Stimulated activated CD8-positive, alpha-beta memory T cell treated with anti-CD3 and anti-CD28 coated beads, Interleukin-4, amount 100 ng/mL, for 48 hours (primary cell): ENCODE measurements at places on chromosomes 1 and 21.
A peak's percentile ranks its signal among the peaks of the same experiment; 100 is the strongest.

DNA sequence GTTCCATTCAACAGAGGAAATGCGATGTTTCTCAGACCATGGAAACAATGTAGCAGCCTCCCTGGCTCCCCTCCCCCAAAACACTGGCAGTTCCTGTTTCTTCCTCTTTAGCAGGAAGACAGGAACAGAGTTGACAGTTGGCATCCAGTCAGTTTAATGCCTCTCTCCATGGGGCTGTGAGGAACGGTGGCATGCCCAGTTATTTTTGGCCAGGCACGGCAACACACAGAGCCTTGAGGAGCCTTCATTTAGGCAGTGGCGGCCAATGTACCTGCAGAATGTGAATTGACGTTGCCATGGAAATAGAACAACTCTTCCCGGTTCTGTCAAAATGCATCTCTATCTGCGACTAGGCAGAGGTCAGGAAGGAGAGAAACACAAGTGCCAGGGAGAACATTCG is 330.6 kb downstream of the DSCAM start:
- no peak for DNase-seq

- no peak for DNase-seq
These were observed 1292.6 kb downstream of the BRINP3 start for GRCh38 chr1:189185097-189185496.

DNA sequence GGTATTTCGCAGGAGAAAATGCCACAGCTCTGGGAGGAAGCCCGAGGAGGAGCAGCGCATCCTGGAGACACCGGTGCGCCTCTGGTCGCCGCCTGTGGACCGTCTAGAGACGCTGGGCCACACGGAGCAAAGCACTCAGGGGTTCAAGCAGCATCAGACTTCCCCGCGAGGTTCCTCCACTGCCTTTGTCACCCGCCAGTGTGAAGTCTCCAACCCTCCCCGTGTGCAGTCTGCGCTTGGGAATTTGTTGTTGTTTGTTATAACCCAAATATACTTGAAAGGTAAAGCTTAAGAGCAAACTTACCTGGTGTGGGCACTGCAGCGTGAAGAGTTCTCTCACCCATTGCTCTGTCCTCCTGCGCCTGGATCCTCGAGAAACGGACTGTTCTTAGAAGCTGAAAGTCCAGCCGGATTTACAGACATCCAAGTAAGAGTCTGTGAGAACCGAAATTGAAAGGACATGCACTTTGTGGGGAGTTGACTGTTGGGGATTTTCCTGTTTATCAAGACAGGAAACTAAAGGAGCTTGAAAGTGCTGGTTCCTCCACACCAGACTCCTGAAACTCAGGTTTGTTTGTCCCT is at the start of gene GBP4:
TSS of gene GBP4 (minus strand) at position 452 of the 582 bp plus-strand sequence. CDS start at position 344, 108 bp downstream.
- peak; percentile 62 for DNase-seq

GRCh38 chr1:28127617-28128257 is 39.3 kb upstream of the EYA3 start:
- no peak for DNase-seq

GRCh38 chr1:85936057-85936456 is 220.5 kb downstream of the COL24A1 start:
- no peak for DNase-seq

DNA sequence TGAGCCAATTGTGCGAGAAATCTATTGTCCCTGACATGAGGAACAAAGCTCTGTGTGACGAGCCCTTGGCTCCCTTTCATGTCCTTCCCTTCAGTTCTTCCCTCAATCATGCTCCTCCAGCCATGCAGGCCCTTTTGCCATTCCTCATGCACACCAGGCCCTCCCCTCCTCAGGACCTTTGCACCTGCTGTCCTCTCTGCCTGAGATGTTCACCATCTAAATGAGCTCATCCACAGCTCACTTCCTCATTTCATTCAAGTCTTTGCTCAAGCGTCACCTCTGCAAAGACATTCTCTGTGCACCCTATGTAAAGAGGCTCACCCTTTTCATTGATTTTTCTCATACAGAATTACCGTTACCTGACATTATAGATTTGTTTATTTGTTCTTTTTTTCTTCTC is 43.7 kb downstream of the C8B start:
- DNase-seq, result no peak

- peak; percentile 91 for DNase-seq
These were observed 53.4 kb downstream of the RPS6KA1 start for GRCh38 chr1:26582836-26583460.

DNA sequence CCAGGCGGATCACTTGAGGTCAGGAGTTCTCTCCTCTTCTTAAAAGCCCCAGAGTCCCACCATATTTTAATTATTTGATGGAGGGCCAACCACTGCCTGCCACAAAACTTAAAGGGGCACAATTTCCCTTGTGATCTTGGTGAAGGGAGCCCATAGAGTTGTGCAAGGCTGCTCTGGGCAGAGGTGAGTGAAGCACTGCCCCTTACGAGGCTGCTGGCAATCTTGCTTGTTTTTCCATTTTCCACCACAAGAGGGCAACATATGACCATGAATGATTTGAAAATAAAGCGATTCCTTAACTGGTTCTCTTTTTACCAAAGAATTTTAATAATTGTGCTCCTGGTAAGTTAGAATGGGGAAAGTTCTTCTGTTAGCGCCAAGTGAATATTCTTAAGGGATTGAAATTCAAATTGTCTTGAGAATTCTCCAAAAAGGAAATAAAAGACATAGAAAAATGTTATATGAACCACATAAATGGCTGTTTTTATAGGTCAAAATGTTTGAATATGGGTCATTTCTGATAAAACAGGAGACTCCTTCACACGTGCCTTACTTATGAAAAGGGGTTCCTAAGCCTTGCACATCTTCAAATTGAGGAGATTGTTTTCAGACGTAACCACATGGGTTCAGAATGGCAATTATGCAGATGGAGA is 22.7 kb downstream of the PGM1 start:
- peak; percentile 64 for DNase-seq

GRCh38 chr1:167713330-167714081 is 8.3 kb upstream of the MPZL1 start:
- DNase-seq, result peak; percentile 41

- no peak for DNase-seq
These were observed 400 bp upstream of the COG2 start for GRCh38 chr1:230641900-230642262.

DNA sequence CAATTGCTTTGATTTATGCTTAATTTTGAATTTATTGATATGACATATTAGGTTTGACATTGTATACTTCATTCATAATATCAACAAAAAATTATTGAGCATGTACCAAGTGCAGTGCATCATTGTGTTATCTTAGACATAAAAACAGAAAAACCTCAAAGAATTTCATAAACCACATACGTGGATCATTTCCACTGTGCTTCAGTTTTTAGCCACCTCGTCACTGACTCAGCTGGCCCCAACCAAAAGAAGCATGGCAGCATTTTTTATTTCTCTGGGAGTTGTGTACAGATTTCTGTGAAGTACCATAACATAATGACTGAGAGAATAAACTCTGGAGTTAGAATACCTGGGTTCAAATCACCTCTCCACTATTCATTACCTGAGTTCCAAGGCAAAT is 95.6 kb upstream of the C1orf87 start:
- no peak for DNase-seq

- DNase-seq, result no peak
These were observed 7.7 kb upstream of the PPM1J start for GRCh38 chr1:112722601-112723510.

DNA sequence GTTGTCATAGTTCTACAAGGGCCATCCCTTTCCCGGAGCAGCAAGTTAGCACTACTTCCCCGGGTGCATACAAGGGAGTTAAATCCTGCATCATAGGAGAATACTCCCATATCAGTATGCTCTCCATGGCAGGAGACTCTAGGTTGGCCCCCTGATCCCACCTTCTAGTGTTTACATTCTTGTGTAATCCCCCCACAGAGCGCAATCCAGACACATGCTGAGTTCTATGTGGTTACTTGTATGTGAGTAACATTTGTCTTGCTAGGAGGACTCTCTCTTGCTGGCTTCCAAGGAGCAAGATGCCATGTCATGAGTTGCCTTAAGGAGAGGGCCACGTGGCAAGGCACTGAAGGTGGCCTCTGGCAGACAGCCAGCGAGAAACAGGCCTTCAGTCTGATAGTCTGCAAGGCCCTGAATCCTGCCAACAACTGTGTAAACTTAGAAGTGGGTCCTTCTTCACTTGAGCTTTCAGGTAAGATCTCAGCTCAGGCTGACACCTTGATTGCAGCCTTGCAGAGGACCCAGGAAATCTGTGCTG is 155.3 kb downstream of the CDC7 start:
- no peak for DNase-seq

DNA sequence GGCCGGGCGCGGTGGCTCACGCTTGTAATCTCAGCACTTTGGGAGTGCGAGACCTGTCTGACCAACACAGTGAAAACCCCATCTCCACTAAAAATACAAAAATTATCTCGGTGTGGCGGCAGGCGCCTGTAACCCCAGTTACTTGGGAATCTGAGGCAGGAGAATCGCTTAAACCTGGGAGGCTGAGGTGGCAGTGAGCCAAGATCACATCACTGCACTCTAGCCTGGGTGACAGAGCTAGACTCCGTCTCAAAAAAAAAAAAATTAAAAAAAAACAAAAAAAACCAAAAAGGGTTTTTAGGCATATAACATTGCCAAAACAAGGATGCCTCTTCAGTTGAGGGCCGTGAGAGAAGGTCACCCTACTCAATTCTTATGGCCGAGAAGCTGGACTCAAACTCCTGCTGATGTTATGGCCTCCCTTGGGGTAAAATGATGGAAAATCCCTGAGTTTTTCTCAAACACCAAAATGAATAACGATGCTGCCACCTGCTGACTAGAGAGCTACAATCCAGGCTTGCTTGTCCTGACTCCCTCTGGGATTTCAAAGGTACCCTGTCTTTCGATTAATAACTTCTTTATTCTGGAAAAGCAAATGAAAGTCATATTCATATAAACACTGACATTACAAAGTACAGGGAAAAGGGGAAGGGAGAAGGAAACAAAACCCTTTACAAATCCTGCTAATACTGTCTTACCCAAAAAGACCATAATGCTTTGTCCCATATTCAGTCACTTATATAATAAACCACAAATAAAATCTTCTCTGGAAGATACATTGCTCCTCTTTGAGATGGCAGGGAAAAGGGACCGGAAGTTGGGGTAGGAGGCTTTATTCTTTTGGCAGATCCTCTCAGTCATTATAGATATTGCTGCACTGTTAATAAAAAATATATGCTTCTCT is 10.7 kb downstream of the RAB42 start:
- DNase-seq, result peak; percentile 42

GRCh38 chr1:85359874-85360721 is 83.7 kb upstream of the BCL10 start:
- no peak for DNase-seq

- DNase-seq, result no peak
These were observed 60.0 kb downstream of the SLC25A24 start for GRCh38 chr1:108140177-108140576.

DNA sequence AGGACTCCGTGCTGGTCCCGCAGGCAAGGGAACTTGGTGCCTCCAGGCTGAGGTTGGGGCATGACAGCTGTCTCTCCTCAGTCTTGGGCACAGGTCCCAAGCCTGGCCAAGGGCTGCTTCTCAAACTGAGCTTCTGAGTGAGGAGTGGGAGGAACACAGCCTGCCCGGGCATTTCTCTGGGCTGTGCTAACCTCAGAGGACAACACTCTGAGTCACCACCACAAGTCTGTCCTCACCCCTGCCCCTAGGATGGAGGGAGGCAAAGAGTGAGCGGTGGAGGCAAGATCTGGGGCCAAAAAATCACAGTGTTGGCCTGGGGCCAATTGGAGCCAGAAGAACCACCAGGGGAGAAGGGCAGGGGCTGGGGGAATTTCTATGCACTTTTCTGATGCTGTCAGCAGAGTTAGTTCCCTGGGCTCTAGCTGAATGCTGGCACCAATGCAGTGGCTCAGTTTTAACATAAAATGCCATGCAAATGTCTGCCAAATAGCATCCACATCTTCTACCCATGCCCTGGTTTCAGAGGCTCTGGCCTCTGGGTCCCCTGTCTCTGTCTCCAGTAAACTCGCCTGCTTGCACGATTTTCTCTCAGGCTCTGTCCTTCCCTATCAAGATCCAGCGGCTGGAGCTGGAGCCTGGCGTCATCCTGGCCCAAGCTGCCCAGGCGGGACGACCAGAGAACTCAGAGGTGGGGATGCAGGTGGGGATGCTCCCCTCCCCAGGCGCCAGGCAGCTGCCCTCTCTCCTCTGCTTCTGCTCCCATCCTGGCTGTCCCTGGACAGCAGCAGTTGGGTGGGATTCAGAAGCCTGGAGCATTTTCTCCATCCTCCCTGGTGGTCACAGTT is 11.0 kb upstream of the CDK18 start:
- no peak for DNase-seq

DNA sequence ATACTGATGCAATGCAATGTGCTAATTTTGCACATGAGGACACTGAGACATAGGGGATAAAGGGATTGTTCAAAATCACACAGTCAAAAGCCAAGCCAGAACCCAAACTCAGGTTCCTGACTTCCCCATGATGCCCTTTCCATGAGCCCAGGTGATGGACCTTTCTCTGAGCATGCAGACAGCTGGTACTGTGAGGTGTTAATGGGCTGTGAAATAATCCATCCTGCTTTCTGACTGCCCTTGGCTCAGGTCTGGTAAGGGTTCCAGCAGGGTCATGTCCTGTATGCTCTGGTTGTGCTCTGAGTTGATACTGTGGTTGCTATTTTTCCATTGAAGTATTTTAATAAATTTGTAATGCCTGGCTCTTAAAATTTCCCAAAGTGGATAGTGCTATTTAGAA is 50.0 kb downstream of the CNIH3 start:
- DNase-seq, result no peak

DNA sequence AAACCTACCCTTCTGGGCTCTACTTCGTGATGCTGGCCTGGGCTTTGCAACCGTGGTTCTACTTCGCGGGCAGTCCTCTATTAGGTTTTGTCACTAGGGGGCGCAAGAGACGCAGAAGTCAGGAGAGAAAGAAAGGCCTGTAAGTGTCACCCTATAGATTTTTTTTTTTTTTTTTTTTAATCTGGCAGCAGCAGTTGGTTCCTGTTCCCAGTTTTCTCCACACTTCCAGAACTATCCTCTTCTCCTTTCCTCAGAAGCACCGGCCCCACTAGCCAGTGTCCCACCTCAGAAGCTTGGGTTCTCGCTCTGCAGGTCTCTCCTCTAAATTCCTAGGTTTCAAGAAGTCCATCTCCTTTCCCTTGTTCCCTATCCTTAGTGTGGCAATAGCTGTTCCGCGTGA is 9.1 kb upstream of the LCE2D start:
- DNase-seq, result peak; percentile 77

DNA sequence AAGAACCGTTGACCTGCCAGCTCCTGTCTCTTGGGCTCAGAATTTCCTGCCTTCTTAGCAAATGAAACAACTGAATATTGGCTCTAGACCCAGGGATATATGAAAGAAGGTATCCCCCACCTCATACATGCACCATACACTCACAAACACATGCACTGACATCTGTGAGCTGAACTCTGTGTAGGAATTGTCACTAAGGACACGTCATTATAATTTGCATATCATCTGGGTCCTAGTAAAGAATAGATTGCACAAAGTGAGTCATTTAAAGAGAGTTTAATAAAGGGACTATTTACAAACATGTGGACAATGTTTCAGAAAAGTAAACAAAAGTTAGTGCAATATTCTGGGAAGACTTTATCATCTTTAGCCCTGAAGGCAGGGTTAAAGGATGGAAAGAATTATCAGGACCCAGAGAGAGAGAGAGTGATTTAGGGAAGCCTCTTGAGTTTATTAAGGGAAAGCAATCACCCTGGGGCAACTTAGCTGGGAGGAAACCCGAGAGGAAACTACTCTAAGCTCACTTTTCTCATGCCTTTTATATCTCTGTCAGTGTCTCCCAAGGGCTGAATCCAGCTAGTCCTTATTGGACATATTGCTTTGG is 74.1 kb upstream of the PLA2G4A start:
- DNase-seq, result no peak
